ENCODE measurements at places on chromosomes 5 and 9.
A peak's percentile ranks its signal among the peaks of the same experiment; 100 is the strongest.

DNA sequence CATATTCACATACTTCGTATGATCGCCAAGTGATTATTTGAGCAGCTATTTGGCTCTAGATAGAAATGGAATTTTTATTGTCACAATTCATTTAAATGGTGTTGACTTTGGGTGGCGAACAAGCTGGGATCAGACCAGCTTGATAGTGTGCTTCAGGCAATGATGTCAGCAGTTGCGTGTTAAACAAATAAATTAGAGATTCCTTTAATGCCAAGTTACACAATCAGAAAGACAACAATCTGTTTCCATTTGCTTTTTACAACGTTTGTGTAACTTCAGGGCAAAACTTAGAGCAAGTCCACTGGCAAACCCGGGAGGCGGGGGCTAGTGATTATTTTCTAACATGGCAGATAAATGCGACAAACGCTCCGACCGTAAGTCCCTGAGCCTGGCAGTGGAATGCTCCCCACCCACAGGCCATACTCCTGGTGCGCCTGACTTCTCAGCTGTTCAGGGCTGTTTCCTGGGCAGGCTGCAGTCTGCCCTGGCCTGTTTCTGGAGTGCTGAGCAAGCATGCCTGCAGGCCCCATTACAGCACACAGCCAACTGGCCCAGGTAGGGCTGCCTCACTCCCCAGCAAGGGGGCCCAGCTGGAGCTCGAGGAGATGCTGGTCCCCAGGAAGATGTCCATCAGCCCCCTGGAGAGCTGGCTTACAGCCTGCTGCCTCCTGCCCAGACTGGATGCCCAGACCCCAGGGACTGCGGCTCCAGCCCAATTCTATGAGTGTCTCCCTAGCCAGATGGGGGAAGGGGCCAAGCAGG, 88.7 kb downstream of the BASP1 start:
- peak; percentile 19 for DNase-seq

DNA sequence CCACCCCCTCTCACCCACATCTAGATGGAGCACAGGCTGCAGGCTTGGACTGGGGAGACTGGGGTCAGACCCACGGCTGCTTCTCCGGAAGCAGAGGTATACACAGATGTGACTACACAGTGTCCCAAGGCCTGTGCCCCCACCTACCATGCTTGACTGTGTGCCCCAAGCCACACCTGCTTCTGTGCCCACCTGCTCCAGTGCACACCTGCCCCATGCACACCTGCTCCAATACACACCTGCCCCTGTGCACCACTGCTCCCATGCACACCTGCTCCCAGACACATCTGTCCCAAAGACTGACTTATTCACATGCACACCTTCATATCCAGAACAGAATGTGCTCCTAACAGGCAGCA, 5.5 kb upstream of the COL5A1 start:
- no peak for DNase-seq

GRCh38 chr5:137252512-137252911, 246.6 kb downstream of the SPOCK1 start:
- no peak for DNase-seq

GRCh38 chr9:83706676-83707517, 861 bp downstream of the UBQLN1 start:
- DNase-seq = peak; percentile 50

DNA sequence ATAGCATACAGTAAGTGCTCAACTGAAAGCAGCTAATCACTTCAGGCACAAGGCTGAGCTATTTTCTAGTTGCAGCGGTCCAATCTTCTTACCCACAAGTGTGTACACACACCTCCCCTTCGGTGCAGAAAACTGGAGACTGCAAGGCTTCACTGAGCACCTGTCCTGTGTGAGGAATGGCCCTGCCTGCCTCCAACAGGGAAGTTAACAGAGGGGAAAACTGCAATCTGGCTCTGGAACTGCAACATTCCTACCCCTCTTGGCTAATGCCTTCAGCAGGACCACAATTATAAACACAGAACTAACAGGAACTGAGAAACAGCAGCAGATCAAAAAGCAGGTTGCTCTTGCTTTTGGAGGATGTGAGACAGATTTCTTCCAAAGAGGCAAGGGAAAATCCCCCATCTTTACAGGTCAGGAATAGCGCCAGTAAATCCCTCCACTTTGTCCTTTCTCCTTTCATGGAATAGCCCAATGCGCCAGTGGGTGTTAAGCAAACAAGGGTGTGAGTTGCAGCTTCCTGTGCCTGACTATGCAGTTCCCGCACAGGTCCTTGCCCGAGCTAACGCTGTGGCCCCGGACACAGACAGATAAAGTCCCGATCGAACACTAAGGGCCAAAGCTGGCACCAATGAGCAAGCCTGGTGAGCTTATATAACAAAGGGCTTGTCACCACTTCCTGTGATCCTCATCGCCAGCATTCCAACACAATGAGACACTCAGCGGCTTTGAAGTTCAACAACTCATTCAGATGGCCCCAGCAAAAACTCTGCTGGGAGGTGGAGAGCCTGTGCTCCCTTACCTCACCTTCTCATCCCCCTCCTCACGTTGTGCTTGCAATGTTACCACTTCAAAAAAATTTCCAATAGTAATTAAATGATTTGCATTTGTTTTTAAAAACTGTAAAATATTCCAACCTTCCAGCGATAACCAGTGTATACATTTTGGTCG, 21.5 kb downstream of the SHB start:
- no peak for DNase-seq

- DNase-seq = no peak
Measured at GRCh38 chr5:5634817-5635216, 212.3 kb downstream of the ICE1 start.

GRCh38 chr5:68170826-68171558, 44.6 kb upstream of the PIK3R1 start:
- DNase-seq = no peak

DNA sequence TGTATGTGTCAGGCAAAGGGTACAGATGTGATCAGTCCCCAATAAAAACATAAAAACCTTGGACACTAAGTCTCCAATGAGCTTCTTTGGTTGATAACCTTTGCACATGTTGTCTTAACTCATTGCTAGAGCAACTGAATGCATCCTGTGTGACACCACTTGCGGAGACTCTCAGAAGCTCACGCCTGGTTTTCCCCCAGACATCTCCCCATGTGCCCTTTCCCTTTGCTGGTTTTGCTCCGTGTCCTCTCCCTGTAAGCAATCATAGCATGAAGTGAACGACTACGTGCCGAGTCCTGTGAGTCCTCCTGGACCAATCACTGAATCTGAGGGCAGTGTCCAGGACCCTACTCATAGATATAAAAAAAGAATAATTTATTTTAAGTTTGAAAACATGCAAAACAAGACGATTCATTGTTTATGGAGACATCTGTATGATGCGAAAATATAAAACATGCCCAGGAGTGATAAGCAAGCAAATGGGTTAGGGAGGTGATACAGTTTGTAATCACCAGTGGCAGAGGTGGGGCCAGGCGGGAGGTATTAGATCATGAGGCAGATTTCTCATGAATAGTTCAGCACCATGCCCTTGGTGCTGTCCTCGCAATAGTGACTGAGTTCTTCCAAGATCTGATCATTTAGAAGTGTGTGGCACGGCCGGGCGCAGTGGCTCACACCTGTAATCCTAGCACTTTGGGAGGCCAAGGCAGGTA, 115.5 kb downstream of the MED10 start:
- DNase-seq = no peak

- DNase-seq = no peak
Measured at GRCh38 chr5:13278148-13278547, 666.3 kb downstream of the DNAH5 start.

DNA sequence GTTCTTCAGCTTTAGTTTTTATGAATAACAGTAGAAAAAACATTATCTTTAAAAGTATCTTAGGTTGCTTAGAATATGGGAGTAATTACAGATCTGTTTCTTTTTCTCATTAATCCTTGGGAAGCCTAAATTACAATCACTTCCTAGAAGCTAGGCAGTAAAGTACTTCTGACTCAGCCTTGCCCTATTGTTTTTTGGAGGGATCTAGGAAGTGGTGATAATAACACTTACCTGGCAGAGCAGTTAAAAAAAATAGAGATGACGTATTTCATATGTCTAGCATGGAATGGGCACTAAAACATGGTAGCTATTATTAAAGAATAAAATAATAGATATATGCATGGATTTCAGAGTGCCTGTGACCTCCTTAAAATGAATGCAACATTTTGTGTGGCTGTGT, 8.2 kb upstream of the FST start:
- no peak for DNase-seq

GRCh38 chr5:108381954-108382783, at the start of gene FBXL17:
FBXL17 (minus strand) TSS chr5:108382098.
- peak; percentile 82 for DNase-seq

GRCh38 chr9:77779010-77779409, 130.9 kb upstream of the GNA14 start:
- no peak for DNase-seq

DNA sequence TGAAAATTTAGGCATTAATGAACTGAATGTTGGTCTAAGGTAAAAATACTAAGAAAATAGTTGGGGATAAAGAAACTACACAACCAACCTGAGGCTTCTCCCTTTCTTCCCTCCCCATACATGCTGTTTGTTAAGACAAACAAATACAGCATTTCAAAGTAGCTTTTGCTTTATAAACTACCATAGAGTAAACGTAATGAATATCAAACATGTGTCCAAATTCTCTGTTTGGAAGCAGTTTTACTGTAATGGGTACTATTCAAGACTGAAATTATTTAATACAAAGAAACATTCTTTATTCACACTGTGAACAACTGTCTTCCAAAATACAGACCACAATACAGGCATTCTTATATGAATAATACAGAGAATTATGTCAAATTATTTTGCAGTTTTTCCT, 52.0 kb downstream of the SLC44A1 start:
- no peak for DNase-seq

DNA sequence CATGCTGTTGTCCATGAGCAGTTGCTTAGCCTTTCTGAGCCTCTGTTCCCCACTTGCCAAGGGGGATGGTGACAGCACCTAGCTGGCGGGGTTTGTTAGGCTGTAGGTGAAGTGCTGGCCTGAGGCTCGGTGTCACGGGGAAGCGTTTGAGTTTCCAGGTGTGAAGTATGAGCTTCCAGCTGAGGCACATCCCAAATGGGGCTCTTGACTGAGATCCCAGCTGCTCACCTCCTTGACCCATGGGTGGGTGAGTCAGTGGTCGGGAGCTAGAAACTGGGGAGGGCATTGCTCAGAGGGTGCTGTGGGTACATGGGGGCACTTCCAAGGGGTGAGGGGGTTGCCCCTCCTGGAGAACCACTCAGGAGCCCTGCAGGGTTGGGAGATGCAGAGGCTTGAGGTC, 26.4 kb upstream of the RNF130 start:
- no peak for DNase-seq

- no peak for DNase-seq
Measured at GRCh38 chr5:72064801-72065570, 42.3 kb upstream of the MAP1B start.

- no peak for DNase-seq
Measured at GRCh38 chr5:33312571-33313549, 127.9 kb upstream of the TARS1 start.

DNA sequence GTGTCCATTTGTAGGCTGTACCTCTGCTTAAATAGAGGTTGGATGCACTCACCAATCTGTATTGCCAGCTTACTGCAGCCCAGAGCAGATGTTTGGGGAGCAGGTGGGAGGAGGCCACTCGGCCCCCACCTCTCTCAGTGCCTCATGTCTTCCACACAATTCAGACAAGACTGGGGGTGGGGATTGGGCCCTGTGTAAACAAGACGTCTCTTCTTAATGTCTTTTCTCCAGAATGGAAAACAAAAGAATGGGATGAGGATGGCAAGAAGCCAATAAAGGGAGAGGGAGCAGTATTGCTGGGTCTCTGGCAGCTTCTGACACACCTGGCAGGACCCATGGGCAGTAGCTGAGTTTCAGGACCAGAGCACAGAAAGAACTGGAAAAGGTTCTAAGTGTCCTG, 64.9 kb downstream of the SIL1 start:
- no peak for DNase-seq

GRCh38 chr9:126157826-126158587, 168.6 kb upstream of the MVB12B start:
- no peak for DNase-seq

- DNase-seq = no peak
Measured at GRCh38 chr9:94157050-94157801, 73.0 kb downstream of the PTPDC1 start.

DNA sequence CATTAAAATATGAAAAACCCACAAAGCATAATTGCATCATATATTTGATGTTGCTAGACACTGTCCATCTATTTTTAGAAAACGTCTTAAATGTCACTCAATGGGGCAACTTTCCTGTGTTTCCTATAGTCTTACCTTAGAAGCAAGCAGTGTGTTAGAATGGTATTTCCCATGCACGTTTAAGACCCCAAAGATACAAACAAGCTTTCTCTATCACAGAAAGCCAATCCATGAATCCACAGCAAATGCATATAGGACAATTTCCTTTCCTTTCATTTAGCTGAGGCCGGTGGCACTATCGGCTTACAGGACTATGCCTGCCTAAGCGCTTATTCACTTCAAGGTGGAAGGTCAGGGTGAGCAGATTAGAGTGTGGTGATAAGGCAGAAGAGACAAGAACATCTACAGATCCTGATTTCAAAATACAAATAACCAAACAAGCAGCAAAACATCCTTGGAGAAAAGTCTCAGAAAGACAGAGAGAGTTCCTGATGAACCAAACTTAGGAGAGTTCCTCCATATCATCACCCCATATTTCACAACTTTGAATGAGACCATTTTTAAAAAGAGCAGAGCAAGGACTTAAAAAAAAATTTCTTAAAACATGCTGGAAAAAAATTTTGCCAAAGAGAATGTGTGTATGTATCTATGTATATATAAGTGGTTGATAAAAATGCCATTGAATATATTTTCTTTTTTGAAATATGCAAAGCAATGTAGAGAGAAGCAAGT, 57.2 kb downstream of the MEF2C start:
- DNase-seq = no peak

DNA sequence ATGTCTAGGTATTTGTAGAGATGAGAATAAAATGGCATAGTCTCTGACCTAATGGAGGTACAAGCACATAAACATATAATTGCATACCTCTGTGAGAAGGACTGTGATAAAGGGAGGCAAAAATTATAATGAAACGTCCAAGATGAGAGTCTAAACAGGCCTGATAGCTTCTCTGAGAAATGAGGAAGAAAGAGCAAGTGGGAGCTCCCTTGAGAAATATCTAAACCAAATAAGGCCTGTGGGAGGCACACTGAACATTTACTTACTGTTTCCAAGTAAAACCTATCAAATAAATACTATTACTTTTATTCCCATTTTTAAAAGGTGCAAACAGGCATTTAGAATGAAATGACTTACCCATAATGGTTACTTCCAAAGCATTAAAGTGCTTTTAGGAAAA, 125.6 kb upstream of the PAPPA start:
- no peak for DNase-seq
